ENCODE measurements at places on chromosomes 13 and 19. TPM values are rescaled to one million over a fixed set of nuclear protein-coding genes. Genes with fewer than 3 reads are reported as not detected.

GRCh38 chr13:45516757-45517156 lies 52.0 kb downstream of the COG3 start:
- no peak for DNase-seq

The ZNF763 gene
- total RNA-seq: 1.6 TPM

- DNase-seq: no peak
Observed at GRCh38 chr19:5680084-5680436, 256 bp downstream of the MICOS13 start.

DNA sequence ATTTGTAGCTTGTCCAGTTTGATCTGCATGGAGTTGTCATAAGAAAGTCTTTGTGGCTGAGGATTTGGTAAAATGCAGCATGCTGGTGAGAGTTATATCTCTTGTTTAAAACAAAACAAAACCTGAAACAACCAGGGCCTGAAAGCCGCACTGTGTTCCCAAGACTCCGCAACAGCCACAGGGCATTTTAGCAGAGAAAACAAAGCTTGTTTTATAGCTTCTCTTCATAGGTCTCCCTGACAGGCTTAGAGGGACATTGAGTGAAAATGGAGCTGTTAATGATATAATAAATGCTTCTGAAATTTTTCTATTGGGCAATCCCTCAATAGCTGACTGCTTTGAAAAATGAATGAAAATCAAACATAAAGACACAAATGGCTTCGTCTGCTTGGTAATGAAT lies 148.7 kb upstream of the RNF113B start:
- no peak for DNase-seq

GRCh38 chr13:111472559-111473460 lies 152.4 kb downstream of the TEX29 start:
- DNase-seq: no peak

DNA sequence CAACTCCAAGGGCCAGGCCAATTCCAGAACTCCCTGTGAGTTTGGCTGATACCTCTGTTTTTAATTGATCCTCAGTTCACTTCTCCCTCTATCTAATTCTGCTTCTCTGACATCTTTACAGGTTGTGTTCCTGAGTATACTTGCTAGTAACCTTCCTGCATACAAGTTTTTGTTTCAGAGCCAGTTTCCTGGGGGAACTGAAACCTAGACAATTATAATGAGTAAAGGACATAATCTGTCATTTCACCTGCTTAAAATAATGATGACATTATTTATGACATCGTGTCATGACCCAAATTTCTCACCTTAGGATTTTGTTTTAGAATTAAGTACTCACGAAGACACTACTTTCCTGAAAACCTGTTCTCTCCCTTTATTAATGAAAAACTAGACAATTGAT lies 12.5 kb upstream of the MYCBP2 start:
- no peak for DNase-seq

DNA sequence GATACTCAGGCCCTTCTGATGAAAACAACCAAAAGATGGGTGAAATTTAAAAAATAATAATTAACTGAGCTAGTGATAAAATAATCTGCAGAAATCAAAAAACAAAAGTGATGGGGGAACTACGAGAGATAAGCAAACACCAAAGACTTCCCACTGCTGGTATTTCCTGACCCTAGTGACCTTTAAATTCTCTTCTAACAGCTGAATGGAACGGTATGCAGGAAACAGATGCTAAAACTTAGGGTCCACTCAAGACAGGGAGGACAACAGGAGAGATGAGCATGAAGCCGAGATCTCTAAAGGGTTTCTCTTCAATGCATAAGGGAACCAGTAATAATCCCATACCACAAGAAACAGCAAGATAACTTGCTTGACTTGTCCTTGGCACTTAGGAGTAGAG lies 50.8 kb downstream of the USP12 start:
- DNase-seq: no peak

- DNase-seq: peak; percentile 83
Observed at GRCh38 chr19:18785179-18786124, 5.7 kb downstream of the COMP start.

The RFPL4AL1 gene
- not detected for total RNA-seq

DNA sequence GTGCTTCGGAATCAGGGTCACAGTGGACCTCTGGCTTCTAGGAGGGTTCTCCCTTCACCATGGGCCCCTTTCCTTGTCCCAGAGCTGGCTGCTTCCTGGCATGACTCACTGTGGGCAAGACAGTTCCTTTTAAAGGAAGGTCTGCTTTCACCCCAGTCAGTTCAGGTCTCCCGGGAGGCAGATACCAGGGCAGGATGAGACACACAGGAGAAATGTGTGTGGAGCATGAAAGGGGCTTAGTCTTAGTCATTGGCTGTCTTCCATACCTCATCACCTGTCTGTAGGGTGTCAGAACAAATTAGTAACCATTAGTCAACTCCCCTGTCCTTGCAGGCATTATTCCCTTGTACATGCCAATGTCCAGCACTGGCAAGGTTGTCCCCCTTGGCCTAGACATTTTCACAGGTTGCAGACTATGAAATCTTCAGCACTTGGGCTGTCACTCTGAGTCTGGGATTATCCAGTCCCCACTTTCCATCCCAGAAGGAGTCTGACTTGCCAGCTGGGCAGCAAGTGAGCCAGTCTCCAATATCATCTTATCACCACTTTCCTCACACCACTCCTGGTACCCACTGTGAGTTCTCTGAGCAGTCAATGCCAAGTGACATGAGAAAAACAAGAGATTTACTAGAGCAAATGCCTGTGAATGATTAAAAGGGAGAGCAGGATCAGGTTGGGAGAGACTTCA lies 76.8 kb upstream of the MEDAG start:
- no peak for DNase-seq

- DNase-seq: no peak
Observed at GRCh38 chr19:48290401-48290770, 20.5 kb downstream of the ZNF114 start.

DNA sequence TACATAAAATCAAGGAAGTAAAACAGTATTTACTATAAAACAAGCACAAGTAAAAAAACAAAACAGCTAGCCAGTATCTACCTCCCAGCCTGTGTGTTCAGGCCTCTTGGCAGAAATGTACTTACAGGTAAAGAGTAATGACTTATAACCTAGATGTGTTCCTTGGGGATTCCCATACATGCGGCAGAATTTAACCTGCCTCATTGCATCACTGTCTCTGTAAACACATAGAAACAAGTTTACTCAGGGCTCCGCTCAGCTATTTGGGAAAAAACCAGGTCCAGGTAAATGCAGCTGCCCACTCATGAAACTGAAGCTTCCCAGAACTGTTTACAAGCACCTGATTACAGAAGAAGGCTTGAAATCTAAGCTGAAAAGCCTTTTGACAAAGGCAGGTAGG lies 50.7 kb upstream of the SERP2 start:
- no peak for DNase-seq

The JAK3 gene
- 200 TPM for total RNA-seq

The RAB3A gene
- total RNA-seq: 3.9 TPM

DNA sequence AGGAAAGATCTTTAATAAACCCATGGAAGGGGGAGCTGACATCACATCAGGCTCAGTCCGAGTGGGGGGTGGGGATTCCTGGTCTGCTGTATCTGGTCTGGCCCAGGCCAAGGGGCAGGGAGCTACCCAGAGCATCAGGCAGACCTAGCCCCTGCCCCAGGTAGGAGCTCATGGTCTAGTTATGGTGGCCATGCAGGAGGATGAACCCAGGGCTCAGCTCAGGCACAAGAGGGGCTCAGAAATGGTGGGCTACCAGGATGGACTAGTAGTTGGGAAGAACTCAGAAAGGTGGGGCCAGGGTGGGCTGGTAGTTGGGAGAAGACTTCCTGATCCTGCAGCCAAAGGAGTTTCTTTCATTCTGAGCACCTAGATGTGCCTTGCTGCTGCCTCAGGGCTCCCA lies 14.3 kb downstream of the VSTM2B start:
- no peak for DNase-seq

The WDR87 gene
- total RNA-seq: not detected

GRCh38 chr13:95301968-95302393 lies 730 bp upstream of the ABCC4 start:
- DNase-seq: no peak

The SLC25A42 gene
- 12.4 TPM for total RNA-seq

The SPRYD7 gene
- total RNA-seq: 5.4 TPM

DNA sequence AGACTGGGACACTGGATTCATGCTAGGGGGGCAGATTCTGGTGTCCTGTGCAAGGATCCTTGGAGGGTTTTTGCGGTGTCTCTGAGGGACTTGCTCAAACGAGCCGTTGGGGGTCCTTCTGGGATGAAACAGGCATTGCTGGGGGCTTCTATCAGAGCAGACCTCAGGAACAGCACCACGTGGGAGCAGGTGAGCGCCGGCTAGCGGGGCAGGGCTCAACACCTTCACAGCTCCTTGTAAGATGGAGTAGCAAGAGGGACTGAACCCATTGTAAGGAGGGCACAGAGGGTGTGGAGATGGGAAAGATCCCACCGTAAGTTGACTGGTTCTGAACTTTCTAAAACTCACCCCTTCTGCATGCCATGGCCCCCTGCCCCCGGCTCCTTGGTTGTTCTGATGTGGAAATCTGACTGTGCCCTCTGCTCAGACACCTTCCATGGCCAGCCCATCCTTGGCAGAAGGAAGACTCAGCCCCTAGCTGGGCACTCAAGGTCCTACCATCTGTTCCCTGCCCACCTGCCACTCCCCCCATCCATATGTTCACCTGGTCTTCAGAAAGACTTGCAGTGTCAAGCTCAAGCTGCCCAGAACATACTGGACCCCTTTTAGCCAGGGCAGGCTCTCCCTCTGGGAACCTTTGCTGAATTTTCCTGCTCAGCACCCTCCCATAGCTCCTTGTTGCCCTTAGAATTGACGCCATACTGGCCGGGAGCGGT lies 1.2 kb downstream of the SLC27A1 start:
- no peak for DNase-seq

DNA sequence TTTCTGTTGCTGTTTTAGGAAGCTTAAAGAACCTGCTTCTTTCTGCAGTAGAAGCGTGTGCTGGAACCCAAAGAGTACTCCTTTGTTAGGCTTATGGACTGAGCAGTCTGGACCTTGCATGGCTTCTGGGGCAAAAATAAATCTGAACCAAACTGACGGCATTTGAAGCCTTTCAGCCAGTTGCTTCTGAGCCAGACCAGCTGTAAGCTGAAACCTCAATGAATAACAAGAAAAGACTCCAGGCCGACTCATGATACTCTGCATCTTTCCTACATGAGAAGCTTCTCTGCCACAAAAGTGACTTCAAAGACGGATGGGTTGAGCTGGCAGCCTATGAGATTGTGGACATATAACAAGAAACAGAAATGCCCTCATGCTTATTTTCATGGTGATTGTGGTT lies 103.1 kb downstream of the TNFRSF19 start:
- DNase-seq: no peak
